Epithelial cell of prostate (primary cell): ENCODE measurements at places on chromosomes 11 and 22.

DNA sequence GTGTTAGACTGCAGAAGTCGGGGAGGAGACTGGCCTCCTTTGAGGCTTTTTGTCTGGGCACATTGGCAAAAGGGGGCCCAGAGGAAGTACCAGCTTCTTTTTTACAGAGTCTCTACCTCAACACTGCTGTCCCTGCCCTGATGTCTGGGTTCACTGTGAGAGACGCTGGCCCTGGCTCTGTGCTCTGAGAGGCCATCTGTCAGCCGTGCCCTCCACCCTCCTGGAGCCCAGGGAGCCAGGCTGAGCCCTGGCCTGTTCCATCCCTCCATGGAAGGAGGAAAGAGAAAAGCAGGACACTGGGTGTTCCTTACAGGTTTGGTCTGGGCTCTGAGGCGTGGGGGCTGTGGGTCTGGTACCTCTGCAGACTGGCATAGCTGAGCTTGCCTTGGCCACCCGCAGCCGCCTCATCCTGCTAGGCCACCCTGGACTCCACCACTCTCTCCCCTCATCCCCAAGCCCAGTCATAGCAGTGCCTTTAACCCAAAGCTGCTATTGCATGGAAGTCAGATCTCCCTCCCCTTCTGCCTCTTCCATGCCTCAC is 105.5 kb upstream of the PARVA start:
- DNase-seq: no peak

GRCh38 chr11:75718419-75719339 is 1.0 kb downstream of the MOGAT2 start:
- no peak for DNase-seq

GRCh38 chr11:8258784-8259183 is 4.9 kb downstream of the LMO1 start:
- DNase-seq: peak; percentile 27

GRCh38 chr11:89184021-89184420 is 6.3 kb downstream of the TYR start:
- DNase-seq: no peak

GRCh38 chr11:45906965-45907611 is at the start of gene FREY1:
Gene FREY1 (minus strand): TSS chr11:45907271. CDS start chr11:45907245, 26 bp downstream.
- no peak for DNase-seq

DNA sequence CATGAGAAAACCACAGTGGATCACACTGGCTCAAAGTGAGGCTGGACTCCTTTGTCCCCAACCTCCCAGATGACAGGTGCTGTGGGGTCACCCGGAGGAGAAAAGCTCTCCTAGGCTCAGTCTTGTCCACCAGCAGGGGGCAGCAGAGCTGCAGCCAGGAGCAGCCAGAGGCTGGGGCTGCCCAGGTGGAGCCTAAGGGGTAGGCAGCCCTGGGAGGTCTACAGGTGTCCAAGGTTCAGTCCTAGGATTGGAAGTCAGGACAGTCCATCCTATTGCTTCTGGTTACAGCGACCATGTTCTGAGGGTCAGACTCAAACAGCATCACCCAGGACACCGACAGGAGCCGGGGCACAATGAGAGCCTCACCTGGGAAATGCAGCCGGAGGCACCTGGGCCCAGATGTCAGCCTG is 77.6 kb upstream of the IGLL5 start:
- DNase-seq: no peak
